D341Med (cell line): ENCODE measurements at places on chromosomes 3 and 15.
A peak's percentile ranks its signal among the peaks of the same experiment; 100 is the strongest.

GRCh38 chr3:54447427-54447826 lies 325.1 kb downstream of the CACNA2D3 start:
- no peak for DNase-seq

- no peak for DNase-seq
These were observed 31.8 kb upstream of the SMAD3 start for GRCh38 chr15:67033571-67034044.

- DNase-seq = peak; percentile 63
These were observed 500 bp downstream of the PARP6 start for GRCh38 chr15:72271895-72272212.

GRCh38 chr15:84681831-84682230 lies 23.8 kb upstream of the NMB start:
- no peak for DNase-seq

GRCh38 chr3:52259035-52259434 lies 13.5 kb downstream of the PPM1M start:
- no peak for DNase-seq
